ENCODE measurements at places on chromosomes 7 and 10.

DNA sequence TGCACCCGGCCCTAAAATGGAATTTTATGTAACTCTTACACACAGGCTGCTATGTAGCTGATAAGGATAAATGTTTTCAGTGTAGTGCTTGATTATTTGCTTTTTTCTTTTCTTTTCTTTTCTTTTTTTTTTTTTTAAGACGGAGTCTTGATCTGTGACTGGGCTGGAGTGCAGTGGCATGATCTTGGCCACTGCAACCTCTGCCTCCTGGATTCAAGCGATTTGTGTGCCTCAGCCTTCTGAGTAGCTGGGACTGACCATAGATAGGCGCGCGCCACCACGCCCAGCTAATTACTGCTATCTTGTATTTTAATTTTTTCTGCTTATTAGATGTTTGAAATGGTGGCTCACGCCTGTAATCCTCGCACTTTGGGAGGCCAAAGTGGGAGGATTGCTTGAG, 3.4 kb downstream of the RABGEF1 start:
- no peak for DNase-seq

- DNase-seq, result no peak
Observed at GRCh38 chr7:159015454-159016410, 128.9 kb downstream of the VIPR2 start.

DNA sequence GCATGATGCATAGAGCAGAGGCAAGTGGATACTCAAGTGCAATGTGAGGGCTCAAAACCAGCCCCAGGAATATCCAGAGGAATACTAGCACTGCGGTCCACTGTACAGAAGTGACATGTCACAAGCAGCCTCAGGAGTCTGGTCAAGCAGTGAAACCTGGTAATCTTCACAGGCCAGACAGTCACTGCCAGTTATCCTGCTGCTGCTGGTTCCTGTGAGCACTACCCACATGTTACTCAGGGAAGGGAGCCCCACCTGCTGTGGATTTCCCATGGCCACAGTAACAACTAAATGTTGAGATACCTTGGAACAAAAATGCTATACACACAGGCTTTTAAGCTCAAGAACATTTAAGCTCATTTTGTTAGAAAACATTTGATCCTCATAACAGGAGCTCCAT, 103.0 kb downstream of the RNF133 start:
- DNase-seq, result no peak

DNA sequence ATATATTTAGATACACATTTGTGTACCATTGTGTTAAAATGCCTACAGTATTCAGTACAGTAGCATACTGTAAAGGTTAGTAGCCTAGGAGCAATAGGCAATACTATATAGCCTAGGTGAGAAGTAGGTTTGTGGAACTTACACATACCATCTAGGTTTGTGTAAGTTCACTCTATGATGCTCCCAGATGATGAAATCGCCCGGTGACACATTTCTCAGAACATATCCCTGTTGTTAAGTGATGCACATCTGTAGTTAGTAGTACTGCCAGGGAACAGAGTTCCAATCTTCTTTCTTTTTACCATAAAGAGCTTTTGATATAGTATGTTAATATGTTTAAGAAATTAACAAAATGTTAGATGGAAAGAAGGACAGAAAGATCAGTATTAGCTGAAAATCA, 138.2 kb downstream of the SNX13 start:
- no peak for DNase-seq

GRCh38 chr10:89516149-89516832, 19.1 kb downstream of the SLC16A12 start:
- no peak for DNase-seq

- DNase-seq, result no peak
Observed at GRCh38 chr10:85222300-85222699, 893.9 kb downstream of the CCSER2 start.

- DNase-seq, result no peak
Observed at GRCh38 chr7:154306036-154306435, 253.8 kb downstream of the DPP6 start.

DNA sequence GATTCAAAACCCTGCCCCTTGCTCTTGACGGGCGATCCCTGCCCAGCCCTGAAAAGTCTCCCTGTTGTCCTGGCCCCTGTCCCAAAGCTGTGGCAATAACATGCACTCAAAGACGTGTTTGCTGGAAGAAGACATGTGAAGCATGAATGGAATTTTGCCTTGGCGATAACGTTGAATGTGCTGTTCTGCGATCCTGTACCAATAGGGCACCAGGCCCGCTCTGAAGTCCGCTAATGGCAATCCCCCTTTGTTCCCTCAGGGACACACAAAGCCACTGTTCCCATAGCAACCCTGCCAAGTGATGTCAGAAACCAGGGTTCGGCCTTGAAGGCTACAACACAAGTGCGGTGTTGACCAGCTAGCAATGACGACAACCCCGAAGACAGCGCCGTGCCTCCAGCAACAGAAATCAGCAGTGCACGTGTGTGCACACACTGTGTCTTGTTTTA, 284.6 kb downstream of the KLF6 start:
- DNase-seq, result no peak

GRCh38 chr7:12801107-12801506, 113.7 kb downstream of the ARL4A start:
- DNase-seq, result no peak

GRCh38 chr10:86758189-86759072, 2.0 kb downstream of the BMPR1A start:
- DNase-seq, result no peak

GRCh38 chr7:45574669-45575500, 717 bp downstream of the ADCY1 start:
- no peak for DNase-seq

GRCh38 chr10:126252884-126253610, 135.2 kb downstream of the ADAM12 start:
- no peak for DNase-seq

DNA sequence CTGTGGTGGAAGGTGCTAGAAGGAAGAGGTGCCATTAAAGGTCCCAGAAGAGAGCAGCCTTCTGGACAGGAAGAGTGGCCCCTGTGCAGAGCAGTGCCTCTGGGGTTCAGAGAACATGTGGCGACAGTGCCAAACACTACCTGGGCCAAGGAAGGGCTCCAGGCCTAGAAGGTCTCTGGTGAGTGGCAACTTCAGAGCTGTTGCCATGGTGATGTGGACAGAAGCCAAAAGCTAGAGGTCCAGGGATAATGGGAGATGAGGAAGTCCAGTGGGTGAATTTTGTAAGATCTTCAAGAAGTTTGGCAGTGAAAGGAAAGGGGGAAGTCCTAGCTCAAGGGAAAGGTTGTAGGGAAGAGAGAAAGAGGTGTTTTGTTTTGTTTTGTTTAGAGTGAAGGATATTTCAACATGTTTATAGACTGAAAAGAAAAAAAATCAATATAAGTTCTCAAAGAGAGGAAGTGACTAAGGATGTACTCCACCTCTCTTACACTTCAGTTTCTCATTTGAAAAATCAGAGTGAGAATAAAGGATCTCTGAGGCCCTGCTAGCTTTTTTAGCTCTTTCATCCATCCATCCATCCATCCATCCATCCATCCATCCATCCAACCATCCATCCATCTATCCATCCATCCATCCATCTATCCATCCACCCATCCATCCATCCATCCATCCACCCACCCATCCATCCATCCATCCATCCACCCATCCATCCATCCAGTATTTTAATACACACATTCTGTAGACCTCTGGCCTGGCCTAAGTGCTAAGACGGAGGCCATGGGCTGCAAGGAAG, 77.1 kb upstream of the DUSP5 start:
- DNase-seq, result no peak

GRCh38 chr10:131997366-131998049, 15.8 kb upstream of the BNIP3 start:
- DNase-seq, result no peak

- no peak for DNase-seq
Observed at GRCh38 chr10:71776481-71776925, 3.2 kb upstream of the VSIR start.

DNA sequence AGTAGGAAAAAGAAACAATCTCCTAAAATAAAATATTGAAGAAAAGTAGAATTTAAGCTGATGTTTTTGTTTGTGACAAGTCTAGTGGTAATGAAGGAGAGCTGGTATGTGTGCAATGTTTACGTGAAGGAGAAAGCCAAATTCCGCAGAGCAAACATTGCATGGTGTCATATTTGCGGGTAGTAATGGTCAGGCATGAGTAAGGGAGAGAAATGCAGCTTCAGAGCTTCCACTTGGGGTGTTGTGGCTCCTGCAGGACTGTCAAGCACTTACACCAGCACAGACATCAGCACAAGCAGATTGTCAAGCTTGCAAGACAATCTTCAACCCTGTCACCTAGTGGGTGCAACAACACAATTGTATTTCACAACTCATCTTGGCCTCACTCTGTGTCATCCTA, 136.5 kb upstream of the ETV1 start:
- DNase-seq, result no peak

GRCh38 chr10:3825244-3825643, 40.2 kb upstream of the KLF6 start:
- no peak for DNase-seq

DNA sequence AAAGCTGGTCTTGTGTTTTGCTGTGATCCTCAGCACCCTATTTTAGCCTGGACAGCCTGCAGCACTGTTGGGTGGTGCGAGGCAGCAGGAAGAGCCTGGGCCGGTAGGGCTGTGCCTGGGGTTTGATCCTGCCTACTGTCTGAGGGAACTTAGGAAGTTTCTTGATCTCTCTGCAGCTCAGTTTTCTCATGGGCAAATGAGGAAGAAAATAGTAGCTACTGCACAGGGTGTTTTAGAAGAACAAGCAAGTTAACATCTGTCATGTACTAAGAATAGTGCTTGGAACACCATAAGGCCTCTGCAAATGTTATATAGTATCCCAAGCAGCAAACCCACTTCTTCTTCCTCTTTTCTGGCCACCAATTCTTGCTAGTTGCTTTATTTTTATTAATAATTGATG, 12.0 kb upstream of the AGR2 start:
- DNase-seq, result no peak

DNA sequence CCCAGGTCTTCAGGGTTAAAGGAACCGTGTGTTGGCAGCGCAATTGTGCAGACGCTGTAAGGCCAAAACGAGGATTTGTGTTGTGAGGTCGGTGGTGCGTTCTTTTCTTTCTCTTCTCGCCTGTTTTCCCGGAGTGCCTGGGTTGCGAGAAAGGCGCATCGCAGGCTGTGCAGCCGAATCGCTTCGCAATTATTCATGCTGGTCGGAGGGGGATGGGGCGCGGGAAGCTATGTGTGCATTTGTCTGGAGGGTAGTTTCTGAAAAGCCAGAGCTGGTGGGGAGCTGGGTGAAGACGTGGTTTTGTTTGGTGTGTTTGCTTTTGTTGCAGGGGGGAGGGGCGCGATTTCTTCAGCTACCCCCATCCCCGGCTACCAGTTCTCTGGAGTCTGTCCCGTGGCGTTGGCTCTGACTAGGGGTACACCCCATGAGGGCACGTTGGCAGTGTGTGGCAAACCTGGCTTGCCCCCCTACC, 2.1 kb downstream of the MXI1 start:
- DNase-seq, result no peak

DNA sequence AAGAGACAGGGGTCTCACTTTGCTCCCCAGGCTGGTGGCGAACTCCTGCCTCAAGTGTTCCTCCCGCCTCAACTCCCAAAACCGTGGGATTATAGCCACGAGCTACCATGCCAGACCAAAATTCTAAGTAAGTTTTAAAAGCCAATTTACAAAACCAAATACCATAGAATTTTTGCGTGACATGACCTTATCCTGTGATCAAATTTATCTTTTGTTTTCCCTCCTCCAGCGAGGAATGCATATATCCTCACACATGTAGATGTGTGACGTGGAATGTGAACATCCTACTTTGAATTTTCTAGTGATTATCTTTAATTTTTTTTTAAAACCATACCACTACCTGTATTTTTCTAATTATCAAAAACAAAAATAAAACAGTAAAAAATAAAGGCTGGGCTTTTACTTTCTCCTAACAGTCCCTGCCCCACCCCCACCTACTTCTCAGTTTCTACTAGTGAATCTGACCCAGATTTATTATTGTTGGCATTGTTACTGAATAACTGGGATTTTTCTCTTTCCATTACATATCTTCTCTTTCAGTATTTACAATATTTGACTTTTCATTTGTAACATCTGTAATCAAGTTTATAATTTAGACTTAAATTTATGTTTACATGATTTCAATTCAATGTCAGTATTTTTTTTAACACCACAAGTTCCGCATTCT, 26.0 kb downstream of the CYTH3 start:
- DNase-seq, result no peak

DNA sequence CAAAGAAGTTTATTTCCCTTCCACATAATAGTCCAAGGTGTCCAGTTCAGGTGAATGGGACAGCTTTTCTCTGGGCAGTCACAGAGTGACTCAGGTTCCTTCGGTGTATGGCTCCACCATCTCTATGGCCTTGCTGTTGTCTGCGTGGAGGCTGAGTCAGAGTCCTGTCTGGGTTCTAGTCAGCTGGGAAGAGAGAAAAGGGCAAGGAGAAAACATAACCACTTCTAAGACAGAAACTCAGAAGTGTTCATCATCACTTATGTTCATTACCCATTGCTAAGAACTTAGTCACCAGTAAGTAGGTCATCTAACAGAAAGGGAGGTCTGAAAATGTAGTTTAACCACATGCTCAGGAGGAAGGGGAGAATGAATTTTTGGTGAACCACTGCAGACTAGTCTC, 32.4 kb upstream of the CCDC7 start:
- no peak for DNase-seq

DNA sequence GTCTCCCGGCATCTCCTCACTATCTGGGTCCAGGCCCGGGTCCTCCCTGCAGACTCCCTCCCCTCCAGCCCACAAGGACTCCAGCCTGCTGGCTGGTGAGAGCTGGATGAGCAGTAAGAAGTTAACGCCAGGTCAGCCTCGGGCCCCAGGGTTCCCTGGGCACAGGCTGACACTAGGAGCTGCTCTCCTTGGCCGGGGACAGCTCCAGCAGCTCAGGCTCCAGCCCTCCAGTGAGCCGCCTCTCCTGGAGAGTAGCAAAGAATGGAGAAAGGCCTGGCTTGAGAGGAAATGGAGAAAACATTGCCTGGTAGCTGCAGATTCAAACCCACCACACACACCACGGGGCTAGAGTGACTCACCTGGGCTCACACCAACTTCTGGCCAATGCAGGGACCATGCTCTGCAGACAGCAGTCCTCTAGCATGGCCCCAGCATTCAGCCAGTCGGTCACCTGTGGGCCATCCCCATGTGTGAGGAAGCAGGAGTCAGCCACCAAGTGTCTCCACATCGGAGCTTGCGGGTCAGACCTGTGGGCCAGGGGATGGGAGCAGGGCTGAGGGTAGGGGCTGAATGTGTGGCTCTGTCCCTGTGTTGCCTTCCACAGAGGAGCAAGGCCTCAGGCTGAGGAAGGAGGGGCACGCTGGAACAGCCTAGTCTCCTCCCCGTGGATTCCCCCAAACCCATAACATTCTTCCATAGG, 6.5 kb downstream of the SAP25 start:
- no peak for DNase-seq

GRCh38 chr10:66102756-66103155, 823.1 kb upstream of the LRRTM3 start:
- DNase-seq, result no peak

DNA sequence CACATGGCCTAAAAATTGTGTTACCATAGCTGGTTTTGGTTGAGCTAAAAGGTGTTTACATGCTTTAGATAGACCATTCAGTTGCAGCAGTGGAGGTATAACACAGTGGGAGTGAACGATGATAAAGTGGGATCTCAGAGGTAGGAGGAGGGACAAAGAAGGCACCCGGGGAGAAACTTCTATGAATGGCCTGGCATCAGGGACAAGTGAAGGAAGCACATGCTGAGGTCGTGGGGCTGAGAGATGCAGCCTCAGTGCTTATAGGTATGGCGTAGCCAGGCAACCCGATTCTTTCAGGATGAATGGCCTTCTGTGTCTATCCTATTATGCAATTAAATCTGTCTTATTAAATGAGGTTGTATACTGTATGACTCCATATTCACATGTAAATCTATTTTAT, 3.9 kb upstream of the CDK6 start:
- no peak for DNase-seq
